ENCODE measurements at places on chromosomes 2 and 18.

DNA sequence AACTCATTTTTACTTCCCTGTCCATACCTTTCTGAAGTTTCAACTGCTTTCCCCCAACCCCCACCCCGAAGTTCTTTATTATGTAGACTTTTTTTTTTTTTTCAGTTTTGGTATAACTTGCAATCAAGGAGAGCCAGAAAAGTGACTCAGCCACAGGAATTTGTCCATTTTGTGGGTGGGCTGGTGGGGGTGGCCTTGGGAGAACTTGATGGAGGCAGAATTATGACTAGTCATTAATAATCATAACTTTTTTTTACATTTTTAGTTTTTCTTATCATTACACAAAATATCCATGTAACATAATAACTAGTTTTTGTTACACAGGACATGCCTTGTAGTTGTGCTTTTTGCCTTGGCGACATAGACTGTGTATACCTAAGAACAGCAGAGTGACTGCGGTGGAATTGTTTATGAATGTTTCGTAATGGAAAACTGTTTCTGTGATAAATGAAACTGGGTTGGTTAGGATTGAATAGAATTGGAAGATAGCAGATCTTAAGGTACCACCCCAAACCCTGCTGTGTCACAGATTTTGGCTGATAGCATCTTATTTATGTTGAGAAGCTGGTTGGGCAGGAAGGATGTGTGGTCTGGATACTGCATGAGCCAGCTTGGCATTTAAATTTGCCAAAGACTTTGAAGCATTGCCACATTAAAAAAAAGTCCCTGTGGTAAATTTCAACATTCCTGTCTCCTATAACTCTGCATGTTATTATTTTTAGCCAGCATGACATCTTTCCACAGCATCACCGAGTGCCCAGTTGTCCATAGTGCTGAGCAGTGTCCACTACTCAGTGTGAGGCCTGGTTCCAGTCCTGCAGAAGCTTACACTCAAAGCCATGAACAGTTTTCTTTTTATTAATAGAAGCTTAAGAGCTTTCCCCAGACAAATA is 30.7 kb downstream of the LYPD6B start:
- DNase-seq: no peak

DNA sequence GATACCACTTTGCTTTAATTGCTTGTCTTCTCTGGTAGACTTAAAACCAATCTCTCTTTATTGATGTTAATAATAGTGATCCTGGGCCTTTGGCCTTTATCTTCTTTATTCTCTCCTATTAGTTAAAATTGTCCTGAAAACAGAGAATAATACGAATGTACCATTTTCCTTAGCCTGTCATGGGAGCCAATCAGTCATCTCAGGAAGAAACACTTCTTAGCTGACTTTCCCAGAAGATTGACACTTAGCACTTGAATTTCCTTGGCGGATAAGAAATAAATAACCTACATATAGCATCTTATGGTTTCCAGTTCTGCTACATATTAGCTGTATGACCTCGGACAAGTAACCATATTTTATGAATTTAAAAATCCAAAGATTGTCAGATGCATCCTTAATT is 338.4 kb upstream of the SLC14A2 start:
- no peak for DNase-seq

GRCh38 chr18:22813648-22814328 is 119.3 kb upstream of the RBBP8 start:
- DNase-seq: no peak

DNA sequence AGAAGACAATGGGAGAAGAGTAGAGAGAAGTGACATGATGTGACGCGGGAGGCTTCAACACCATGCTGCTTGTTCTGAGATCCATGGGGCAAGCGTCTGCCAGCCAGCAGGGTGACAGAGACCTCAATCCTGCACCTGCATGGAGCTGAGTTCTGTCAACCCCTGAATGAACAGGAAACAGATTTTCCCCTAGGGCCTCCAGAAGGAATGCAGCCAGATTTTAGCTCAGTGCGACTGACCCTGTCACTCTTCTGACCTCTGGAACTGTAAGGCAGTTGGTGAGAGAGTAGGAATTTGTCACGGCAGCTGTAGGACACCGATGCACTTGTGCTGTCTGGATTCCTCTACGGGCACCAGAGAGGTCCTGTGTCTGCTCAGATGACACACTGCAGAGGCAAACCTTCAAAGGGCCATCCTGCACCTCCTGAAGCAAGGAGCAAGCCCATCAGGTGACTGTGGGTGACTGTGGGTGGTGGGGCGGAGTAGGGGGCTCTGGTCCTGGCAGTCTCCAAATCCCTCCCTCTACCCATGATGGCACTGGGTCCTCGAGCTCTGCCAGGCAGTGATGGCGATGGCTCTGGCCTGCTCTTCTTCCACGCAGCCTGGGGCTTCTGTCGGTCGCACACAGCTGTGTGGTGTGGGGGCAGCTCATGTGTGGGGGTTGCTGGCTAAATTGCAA is 194.3 kb upstream of the TWIST2 start:
- DNase-seq: no peak

- DNase-seq: no peak
These were observed 18.8 kb upstream of the TSPYL6 start for GRCh38 chr2:54274781-54275242.

GRCh38 chr2:20619624-20620024 is 31.3 kb downstream of the HS1BP3 start:
- no peak for DNase-seq
